Psoas muscle (tissue), 8 donors: ENCODE measurements at places on chromosomes 4 and X. TPM values are rescaled to one million over a fixed set of nuclear protein-coding genes. Genes with fewer than 3 reads are reported as not detected.

- no peak for DNase-seq
Observed at GRCh38 chr4:2412534-2412884, 5.9 kb downstream of the ZFYVE28 start.

The SCML2 gene
- total RNA-seq = 1.1 TPM

DNA sequence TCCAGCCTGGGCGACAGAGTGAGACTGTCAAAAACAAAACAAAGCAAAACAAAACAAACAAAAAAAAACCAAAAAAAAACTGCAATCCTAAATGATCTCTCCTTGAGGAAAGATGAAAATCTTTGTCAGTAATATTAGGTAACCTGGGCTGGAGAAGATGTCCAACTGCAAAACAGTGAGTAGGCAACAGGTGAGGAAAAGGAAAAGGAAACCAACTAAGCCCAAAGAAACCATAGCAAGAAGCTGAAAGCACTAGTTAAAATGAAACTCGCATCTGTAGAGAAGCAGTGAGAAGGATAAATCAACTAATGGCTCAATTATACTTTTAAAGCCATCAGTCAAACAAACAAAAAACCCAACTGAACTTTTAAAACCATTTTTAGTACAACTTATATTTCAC lies 54.2 kb downstream of the ENOX2 start:
- DNase-seq = no peak

The NOX1 gene
- not detected for total RNA-seq

- peak; percentile 43 for DNase-seq
Observed at GRCh38 chr4:78057600-78058550, 752 bp downstream of the FRAS1 start.

The PAGE2B gene
- total RNA-seq = not detected

GRCh38 chr4:139300431-139301112 lies 733 bp upstream of the NAA15 start:
- no peak for DNase-seq

DNA sequence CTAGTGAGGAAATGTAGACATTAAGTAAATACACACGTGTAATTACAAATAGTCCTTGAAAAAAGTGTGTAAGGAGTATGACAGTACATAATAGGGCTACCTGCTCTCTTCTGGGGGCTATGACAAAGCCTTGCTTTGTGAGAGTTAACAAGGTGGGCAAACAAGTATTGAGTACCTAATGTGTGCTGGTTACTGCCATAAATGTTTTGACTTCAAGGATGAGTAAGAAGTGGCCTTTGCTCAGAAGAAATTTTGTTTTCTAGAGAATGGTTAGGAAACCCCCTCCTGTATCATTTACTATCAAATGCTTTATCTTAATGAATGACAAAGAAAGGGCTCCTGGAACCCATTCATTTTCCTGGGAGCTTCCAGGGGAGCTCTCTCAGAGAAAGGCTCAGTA lies 167.0 kb upstream of the CASK start:
- DNase-seq = no peak

DNA sequence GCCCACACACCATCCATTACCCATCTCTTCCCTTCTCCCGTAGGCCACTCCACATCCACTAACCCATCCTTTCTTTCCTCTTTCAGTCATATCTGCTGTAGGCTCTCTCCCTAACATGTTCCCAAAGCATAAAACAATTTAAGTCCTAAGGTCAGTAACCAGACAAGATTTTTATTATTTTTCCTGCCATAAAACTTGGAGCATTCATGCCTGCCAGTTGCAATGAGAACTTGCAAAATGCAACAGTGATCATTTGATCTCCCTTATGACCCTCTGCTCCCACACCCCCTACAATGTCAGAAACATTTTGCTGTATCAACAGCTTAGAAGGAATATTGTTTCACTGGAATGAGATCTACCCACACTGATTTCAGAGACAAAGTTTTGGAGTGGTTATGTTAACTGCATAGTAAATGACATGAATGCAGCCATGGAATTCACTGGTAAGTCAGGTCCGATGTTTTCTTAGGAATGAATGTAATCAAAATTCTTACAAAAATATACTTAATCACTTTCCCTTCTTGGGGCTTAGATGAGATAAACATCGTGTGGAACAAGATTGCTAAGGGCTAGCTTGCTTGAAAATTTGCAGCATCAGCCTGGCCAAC lies 5.7 kb downstream of the NIPAL1 start:
- no peak for DNase-seq

The UGT2B11 gene
- not detected for total RNA-seq

DNA sequence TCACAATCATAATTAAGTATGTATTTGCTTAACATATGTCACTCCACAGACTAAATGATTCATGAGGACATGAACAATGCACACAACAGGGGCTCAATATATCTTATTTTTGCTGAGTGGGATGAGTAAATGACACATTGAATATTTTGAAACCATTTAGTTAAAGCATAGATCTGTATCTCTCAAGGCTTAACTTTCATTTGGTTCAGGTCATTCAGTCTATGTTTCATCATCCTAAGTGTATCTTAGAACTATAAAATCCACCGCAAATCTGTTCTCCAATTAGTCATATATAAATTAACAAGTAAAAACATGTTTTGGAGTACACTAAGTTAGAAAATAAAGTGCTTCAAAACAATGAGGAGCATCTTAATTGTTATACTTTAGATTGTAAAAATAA lies 45.8 kb downstream of the AREG start:
- no peak for DNase-seq

- no peak for DNase-seq
Observed at GRCh38 chr4:163663454-163664225, 169.2 kb downstream of the TMA16 start.

The ATP1B4 gene
- 41.5 TPM for total RNA-seq

The VSIG4 gene
- 16.4 TPM for total RNA-seq
